ENCODE measurements at places on chromosomes 7 and 10. TPM values are rescaled to one million over a fixed set of nuclear protein-coding genes. Genes with fewer than 3 reads are reported as not detected.

The MACROH2A2 gene
- polyA plus RNA-seq = 1.8 TPM

The TAS2R4 gene
- polyA plus RNA-seq = 1.1 TPM

The SLC16A12 gene
- polyA plus RNA-seq = not detected

The POLR3A gene
- 22.9 TPM for polyA plus RNA-seq

The IFIT1B gene
- polyA plus RNA-seq = not detected

The C10orf53 gene
- polyA plus RNA-seq = 5.7 TPM

The HOXA11 gene
- polyA plus RNA-seq = not detected
